ENCODE measurements at places on chromosomes 4 and X.

DNA sequence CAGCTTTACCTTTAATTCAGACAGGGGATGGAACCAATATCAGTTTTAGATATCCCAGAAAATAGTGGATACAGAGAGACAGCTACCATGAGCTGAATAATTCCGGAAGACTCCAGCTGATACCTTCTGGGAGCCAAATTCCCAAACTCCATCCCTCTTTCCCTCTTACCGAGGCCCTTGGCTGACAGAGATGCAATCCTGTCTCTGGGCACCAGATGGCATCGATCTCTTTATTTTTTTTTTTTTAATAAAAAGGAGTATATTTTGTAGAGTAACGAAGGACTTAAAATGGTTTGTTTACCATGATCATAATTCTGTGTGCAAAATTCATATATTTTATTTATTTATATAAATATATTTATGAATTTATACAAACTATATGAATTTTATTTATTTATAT is 31.0 kb downstream of the RAB40A start:
- DNase-seq = no peak

DNA sequence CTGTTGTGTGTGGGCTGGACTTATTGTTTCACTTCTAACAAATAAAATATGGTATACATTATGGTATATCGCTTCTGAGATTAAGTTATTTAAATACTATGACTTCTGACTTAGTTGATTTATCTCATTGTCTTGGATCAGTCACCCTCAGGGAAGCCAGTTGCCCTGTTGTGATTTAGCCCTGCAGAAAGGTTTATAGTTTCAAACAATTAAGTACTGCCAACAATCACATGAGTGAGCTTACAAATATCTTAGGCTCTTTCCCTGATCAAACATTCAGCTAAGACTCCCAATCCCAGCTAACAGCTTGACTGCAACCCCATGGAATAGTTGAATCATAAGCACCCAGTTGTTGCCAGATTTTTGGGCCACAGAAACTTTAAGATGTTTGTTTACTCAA is 85.4 kb downstream of the MAGEC1 start:
- no peak for DNase-seq

DNA sequence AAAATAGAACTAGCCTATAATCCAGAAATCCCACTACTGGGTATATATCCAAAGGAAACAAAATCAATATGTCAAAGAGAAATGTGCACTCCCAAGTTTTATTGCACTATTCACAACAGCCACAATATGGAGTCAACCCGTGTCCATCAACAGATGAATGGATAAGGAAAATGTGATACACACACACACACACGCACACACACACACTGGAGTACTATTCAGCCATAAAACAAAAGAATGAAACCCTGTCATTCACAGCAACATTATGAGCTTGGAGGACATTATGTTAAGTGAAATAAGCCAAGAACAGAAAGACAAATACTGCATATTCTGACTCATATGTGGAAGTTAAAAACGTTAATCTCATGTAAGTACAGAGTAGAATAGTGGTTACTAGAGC is 5.8 kb upstream of the FHL1 start:
- DNase-seq = no peak

DNA sequence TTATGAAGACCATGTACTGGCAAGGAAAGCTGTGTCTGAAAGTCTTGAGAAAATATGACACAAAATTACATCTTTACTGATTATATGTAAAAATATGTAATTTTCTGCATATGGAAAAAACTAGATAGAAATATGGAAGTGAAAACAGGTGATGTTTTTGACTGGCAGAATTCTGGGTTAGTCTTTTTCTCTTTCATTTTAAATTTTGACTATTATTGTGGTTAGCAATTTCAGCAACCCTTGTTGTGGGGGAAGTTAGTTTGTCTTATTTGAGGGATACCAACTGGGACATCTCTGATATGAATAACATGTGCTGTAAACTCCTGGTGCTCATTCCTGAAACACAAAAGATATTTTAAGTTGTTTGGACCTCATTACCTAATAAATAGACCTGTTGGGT is 49.9 kb upstream of the CPEB2 start:
- no peak for DNase-seq

DNA sequence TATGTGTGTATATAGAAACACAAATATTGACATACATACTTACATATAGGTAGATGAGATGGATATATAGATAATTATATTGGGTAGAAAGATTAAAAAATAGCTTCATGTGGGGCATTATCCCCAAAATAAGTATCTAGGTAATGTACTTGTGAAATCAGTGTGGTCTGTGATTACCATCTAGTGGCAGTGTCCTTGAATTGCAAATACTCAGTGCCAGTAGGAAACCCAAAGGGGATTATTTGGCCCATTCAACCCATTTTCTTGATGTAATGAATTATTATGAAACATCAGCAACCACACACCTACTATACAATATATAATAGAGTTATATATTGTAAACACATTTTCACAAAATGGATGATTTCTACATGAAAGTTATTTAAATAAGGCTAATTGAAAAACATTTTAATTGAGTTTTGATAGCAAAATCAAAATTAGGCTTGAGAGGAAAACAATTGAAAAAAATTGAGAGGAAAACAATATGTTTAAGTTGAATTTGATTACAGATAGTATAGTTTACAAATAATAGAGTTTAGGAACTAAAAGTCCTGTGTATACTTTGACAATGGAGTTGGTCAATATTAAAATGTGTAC is 389.4 kb downstream of the GALNTL6 start:
- peak; percentile 24 for DNase-seq

- DNase-seq = no peak
Observed at GRCh38 chrX:110384490-110384889, 25.8 kb downstream of the RTL9 start.

DNA sequence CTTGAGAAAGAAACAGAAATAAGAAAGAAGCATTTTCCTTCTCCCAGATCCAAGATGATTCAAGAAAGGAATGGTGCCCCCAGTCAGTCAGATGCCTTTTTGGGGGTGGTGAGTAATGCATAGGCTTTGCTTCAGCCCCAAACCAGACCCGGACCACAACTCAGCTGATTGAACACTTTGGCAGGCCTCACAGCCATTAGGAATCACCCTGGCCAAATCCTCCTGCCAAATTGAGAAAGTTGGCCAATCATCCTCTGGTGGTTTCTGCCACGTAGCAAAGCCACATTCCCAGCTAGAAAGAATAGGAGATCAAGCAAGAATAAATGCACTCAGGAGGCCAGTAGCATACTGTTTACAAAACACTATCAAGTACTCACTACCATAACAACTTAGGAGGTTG is 33.7 kb downstream of the FRMD7 start:
- DNase-seq = no peak

GRCh38 chrX:109959356-109959871 is 43.5 kb upstream of the TMEM164 start:
- peak; percentile 88 for DNase-seq

- no peak for DNase-seq
Observed at GRCh38 chr4:78788007-78788889, 12.1 kb downstream of the BMP2K start.

- no peak for DNase-seq
Observed at GRCh38 chr4:110198049-110198434, 373 bp downstream of the ELOVL6 start.

DNA sequence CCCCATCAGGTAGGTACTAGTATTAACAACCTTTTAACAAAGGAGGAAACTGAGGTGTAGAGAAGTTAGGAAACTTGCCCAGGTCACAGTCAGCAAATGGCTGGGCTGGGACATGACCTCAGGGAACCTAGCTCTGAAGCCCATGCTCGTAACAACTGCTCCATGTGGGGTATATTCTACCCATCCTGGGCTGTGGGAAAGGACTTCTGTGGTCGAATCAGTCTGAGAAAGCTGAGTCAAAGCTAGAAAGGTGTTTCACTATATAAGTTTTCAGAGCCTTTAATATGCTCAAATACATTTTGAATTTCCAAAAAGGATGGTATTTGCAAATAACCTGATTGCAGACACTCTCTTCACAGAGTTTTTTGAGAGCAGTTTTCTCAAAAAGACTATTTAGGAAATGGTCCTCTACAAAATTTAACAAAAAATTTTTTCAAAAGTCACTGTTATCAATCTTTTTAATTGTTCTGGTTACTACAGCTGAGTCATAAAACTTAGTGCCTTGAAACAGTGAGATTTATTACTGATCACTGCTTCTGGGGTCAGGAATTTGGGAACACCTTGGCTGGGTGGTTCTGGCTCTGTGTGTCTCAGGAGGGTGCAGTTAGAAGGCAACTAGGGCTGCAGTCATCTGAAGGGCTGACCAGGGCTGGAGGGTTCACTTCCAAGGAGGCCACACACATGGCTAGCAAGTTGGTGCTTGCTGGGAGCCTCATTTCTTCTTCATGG is 53.6 kb downstream of the NSG1 start:
- no peak for DNase-seq

DNA sequence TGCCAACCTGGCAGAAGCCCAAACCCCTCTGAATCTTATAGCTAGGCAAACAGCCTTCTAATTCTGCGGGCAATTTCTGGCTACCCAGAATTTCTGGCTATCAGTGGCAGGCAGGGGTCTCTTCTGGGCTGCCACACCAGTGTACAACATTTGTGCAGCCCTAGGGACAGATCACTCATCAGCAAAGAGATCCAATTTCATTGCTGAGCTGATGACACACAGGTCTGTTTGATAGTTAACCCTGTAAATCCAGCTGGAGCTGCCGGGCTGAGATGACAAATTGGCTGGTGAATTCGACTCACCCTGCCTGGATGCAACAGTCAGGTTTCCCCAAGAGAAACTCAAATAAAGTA is 2.4 kb downstream of the MID1 start:
- DNase-seq = no peak

All from CMK (cell line).